ENCODE measurements at places on chromosomes 7 and 10.

DNA sequence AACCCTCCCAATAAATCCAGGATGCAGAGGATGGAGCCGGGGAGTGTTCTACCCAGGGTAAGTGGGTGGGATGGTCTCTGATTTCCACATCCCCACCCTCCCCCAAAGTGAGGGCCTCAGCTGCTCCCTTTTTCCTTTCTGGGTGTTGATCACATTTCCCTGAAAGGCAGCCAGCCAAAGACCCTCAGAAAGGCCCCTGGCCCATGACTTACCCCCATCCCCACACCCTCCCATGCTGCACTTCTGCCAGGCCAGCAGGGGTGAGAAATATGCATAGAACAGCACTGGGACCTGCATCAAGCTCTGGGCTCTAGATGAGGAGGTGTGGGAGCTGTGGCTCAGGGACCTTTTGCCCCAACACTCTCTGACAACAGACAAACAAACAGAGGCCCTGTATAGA lies 927.3 kb upstream of the ZNF722 start:
- DNase-seq, result no peak

- DNase-seq, result no peak
These were observed at the start of gene TRPV5 for GRCh38 chr7:142933624-142934023. TRPV5 (minus strand) TSS chr7:142933746; CDS start chr7:142933459, 287 bp downstream.

DNA sequence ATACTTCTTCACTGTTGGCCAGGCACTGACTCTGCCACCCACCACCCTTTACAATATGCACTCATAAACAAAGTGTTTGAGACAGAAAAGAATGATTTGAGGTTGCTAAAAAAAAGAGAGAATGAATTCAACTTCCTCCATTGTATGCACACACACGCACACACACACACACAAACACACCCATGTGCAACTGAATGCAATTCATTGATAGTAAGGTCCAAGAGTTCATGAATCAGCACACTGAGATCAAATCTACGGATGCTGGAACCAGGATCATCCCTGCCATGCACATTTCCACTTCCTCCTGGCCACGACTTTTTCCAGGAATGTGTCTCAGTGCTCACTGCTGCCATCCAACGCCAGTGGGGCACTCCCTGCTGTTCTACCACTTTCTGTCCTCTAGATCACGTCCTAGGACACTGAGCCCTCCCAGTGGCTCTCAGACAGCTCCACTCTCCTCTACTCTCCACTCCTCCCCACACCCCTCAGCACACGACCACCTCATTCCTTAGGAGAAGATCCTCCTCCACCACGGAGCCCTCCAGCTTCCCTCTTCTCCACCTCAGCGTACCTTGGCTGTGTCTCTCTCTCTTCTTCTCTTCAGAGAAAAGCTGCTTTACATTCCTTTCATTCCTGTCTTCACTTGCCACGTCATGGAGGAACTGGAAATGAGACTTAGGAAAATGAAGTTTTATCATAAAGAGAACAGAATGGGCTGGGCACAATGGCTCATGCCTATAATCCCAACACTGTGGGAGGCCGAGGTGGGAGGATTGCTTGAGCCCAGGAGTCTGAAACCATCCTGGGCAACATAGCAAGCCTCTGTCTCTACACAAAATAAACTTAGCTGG lies 12.0 kb upstream of the TMEM213 start:
- DNase-seq, result no peak

DNA sequence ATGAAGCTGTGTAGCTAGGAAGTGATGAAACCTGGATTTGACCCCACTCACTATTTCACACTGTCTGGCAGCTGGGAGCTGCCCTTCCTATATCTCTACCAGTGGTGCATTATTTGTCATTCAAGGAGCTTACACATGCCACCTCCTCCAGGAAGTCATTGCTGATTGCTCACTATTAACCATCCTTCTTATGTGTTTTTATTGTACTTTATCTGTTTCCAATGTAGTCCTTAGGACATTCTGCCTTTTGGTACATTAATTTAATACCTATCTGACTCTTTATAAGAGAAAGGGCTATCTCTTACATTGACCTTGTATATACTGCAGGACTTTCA lies 31.0 kb downstream of the HHEX start:
- no peak for DNase-seq

- DNase-seq, result no peak
These were observed 410.8 kb upstream of the ETV1 start for GRCh38 chr7:14400271-14400670.

DNA sequence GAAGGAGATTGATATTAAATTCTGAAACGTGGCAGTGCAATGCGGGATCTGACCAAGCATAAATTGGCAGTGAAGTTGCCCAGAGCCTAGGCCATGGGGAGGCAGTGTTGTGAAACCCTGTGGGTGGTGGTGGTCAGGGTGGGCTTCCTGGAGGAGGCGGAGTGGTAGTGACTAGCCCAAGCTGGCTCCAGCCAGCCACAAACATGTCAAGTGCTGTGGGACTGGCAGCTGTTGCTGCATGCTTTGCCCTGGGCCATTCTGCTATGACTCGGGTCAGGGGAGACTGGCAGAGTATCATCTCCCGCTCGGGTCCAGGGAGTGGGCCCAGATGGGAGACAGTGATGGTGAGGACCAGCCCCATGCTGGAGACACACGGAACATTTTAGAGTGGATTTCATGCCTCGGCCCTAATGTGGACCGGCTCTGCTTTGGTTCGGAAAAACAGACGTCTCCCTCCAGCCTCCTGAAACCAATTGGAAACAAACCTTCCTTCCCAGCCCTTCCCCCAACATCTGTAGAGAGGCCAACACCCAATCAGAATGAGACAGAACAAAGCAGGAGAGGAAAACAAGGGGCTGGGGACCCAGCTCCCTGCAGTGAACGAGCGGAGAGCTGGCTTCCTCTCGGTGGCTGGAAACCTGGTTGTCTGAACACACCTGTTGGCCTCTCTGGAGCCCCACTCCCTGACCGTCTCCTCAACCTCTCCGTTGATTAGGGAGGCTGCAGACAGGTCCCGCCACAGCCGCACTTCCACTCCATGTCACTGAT lies 58.2 kb downstream of the TMEM270 start:
- DNase-seq, result no peak

GRCh38 chr10:24453404-24453830 lies 244.5 kb downstream of the KIAA1217 start:
- no peak for DNase-seq

DNA sequence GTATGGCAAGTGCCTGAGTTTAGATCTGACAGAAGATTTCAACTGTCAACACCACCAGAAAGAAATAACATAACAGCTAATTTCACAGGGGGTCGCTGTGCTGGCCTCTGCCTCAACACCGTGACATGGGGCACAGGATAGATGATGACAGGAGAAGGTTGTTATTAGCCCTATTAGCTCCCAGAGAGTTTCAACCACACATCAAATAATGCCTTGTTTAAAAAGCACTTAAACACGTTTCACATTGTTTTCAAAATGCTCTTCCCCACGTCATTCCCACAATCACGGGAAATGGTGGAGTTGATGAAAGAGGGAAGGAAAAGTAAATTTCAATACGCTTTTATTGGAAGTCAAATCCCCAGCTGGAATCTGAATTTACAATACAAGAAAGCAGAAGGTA lies 184.7 kb downstream of the MAGI2 start:
- DNase-seq, result no peak

DNA sequence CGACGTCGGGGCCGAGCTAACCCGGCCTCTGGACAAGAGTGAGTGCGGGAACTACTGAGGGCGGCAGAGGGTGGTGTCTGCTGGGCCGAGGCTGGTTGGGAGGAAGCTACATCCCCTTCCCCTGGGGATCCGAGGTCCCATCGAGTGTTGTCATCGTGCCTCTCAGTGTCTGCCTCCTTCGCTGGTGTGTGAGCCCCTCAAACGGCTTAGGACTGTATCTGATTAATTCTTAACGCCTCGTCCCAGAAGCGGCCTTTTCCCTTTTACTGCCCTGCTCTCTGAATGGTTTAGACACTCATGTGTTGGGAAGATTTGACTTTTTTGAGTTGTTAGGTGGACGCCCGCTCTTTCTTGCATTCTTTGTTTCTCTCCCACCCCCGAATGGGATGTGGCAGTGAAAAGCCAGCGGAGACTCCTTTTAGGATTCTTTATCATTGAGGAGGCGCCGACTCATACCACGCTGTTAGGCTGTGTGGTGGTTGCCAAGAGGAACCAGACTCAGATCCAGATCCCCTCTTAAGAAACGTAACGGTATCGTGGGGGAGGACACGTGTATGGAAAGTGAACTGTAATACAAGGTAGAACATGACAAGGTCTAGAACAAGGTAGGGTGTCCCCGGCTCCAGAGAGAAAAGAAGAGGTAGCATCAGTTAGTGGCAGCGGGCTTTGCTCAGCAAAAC lies 631 bp downstream of the SUPV3L1 start:
- no peak for DNase-seq

GRCh38 chr10:33208166-33208565 lies 126.3 kb downstream of the NRP1 start:
- DNase-seq, result no peak

GRCh38 chr10:130858626-130859025 lies 452.9 kb downstream of the TCERG1L start:
- no peak for DNase-seq

DNA sequence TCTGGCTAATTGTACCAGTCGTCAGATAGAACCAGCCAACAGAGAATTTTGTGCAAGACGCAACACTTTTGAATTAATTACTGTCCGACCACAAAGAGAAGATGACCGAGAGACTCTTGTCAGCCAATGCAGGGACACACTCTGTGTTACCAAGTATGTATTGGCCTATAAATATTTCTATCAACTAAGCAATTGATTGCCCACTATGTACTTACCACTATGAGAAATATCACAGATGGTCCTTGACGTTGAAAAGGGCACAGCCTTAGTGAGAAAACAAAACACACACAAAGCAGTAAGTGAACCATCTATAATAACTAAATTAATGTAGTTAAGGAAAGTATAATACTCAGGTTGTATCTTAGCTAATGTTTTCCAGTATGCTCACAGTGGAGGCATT lies 60.0 kb downstream of the ANLN start:
- no peak for DNase-seq

GRCh38 chr7:79176859-79177477 lies 276.5 kb downstream of the MAGI2 start:
- DNase-seq, result no peak

- no peak for DNase-seq
These were observed 3.3 kb downstream of the EPHA1 start for GRCh38 chr7:143405173-143406001.

DNA sequence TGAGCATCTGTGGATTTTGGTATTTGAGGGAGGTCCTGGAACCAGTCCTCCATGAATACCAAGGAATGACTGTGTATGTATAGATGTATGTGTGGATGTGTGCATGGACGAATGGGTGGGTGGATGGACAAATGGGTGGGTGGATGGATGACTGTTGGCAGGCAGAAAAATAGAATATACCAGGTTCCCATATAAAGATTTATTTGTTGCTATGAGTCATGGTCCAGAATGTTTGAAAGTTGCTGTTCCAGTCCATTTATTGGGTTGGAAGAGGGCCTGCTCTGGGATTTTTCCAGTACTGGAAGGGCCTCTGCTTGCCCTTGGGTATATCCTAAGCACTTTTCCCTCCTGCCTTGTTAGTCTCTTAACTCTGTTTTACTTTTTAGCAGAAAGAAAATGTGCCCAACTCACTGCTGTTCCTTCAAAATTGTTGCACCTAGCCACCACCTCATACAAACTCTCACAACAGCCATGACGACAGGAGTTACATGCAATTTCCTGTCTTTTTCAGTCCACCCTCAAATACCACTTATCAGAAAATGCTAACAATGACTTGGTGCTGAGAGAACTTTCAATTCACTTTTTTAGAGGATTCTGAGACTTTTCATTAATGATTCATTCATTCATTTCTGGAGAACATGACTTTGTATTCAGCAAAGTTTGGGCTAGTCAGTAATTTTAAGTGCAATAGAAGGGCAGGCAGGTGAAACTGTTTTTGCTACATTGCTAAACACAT lies 108.1 kb downstream of the EEPD1 start:
- DNase-seq, result no peak

DNA sequence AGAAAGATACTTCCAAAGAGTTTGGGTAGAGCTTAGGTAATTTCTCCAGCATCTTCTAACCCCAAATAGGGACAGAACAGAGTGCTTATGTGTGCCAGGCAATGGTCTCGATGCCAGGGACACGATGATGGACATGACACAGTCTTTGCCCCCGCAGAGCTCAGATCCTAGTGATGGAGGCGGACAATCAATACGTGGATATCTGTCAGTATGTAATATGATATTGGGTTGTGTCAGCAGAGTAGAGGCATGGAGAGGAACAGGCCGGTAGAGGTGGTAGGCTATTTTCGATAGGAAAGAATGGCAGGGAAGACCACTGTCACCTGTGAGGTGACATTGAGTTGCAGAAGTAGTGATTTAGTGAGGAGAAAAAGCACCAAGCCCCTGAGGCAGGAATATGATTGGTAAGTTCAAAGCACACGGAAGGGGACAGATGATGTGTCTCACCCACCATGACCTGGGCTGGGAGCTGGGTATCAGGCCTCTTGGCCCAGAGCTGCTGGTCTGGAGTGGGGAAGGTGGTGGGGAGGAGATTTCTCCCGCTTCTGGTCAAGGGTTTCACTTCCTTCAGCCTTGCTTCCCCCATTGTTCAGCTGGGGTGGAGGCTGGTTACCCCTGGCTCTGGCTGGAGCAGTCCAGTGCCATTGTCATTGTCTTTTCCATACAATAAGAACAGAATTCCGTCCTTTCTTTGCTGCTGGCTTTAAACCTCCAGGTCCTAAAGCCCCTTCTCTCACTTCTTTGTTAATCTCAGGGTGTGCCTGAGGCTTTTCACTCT lies 36.0 kb upstream of the SRGN start:
- DNase-seq, result no peak

GRCh38 chr10:103691723-103692435 lies 163.5 kb downstream of the SH3PXD2A start:
- DNase-seq, result no peak

DNA sequence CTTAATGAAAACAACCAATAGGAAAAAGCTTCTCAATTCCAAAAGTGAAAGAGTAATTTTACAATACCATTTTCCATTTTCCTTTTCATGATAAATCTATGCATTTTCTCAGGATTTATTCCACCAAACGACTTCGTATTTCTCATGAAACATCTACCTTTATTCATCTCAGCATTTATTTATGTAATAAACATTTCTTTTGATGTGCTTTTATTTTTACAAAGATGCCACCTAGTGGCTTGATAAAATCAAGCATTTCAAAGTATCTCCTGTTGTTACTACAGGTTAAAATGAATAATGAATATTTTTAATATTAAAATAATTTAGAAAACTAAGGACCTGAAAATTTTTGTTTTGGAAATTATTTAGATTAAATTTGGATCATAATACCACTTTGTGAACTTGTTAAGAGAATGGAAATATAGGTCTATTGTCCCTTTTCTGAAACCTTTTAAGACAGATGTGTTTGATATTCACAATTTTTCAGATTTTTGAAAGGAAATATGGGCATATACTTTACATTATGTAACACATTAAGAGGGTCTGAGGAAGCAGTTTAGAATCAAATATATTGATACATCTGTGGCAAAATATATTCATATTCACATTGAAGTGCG lies 2.7 kb upstream of the IQUB start:
- DNase-seq, result no peak

DNA sequence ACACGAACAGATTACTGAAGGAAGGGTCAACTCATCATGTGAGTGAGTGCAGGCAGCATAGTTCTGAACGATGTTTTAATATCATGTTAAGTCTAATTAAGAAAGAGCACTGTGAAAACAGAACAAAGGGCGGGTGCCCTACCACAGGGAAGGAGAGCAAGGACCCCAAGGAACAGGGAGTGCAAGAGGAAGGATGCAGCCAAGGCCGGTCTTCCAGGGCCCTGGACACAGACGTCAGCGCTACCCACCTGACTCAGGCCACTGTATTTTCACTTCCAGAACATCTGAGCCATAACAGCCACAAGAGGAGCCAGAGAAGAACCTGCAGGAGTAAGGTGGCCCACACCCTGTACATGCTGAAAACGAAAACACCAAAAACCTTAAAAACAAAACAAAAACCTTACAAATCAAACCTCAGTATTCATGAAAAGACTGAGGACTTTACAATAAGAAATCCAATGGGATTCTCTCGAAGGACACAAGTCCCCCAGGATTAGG lies 506.1 kb upstream of the AKR1E2 start:
- no peak for DNase-seq

Measured in activated CD4-positive, alpha-beta T cell treated with anti-CD3 and anti-CD28 coated beads for 4 hours (primary cell).